ENCODE measurements at places on chromosomes 11 and 22.

DNA sequence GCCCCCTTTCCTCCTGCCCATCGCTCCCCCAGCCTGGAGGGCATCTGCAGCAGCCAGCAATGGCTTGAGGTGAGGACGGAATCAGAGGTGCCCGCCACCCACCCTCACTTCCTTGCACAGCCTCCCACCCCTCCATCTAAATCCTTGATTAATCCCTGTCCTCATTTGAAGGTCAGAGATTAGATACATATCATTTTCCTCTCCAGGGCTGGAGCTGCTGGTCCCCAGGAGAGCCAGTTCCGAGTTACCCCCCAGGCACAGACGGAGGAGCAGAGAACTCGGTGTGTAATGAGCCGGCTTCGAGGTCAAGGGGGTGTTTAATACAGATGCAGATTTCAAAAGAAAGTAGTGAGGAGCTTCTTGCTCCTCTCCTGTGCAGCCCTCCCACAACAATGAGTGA lies 542.1 kb downstream of the MN1 start:
- DNase-seq: no peak

DNA sequence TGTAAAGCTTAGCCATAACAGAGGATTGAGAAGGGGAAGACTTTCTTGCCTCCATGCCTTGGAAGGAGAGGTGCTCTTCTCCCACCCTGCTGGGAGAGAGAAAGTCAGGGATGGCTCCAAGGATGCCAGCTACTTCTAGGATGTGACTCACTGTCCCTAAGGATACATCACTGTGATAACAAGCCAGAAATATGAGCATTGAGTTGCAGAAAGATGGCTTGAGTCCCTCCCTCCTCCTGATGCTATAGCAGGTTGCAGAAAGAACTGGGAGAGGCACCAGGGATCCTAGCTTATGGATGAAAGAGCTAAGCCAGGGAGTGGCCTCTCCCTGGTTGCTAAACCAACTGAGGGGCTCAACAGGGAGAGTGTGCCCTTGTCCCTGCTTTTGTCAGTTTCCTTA lies 27.8 kb upstream of the FJX1 start:
- no peak for DNase-seq

DNA sequence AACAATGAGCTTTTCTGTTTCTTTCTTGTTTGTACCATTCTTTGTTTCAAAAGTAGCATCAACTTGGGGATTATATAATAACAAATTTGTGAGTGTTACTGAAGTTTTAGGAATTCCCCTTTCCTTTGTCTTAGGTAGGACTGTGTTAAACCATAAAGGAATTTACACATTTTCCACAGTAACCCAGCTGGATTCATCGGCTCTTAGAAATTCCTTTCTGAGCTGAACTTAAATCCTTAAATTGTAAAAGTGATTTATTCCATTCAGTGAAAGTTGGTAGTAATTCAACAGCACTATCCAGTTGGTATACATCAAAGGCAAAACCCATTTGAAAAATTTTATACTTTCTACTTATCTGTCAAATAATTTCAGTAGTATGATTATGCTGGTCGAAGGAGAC lies 11.8 kb downstream of the EMSY start:
- DNase-seq: no peak

- no peak for DNase-seq
Observed at GRCh38 chr11:15534266-15534665, 419.5 kb downstream of the INSC start.

DNA sequence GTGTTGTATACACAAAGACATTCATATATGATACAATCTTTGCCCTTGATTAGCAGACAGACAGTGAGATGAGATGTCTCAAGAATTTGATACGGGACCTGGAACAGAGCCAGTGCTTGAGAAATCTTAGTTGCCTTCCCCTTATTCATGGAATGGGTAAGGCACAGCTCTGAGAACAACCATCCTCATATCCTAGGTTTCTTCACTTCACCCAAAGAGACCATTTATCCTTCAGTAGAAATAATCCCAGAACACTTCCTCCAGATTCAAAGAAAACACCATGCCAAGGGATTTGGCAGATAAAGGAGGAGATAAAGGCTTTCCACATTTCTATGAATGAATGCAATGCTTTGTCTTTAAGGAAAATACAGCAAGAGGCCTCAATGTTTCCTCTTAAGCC lies 8.8 kb upstream of the IZUMO1R start:
- no peak for DNase-seq
